Stimulated activated naive CD4-positive, alpha-beta T cell (primary cell): ENCODE measurements at places on chromosomes 11 and 22.
A peak's percentile ranks its signal among the peaks of the same experiment; 100 is the strongest.

DNA sequence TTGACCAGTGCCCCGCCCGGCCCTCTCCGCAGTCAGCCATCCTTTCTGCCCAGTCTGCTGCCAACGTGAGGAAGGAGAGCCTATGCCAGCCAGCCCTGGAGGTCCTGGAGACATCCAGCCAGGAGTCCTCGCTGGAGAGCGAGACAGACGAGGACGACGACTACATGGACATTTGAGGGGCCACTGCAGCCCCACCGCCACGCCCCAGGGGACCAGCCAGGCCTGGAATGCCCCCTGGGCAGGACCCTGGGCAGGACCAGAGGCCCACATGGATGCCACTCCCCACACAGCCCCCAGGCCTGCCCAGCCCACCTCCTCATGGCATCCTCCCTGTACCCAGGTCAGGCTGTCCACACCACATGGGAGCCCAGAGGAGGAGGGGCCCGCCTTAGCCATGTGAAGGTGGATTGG, 3.3 kb upstream of the SUSD2 start:
- no peak for DNase-seq

- DNase-seq = no peak
Measured at GRCh38 chr11:34928960-34929680, 12.7 kb downstream of the PDHX start.

GRCh38 chr11:116513894-116514293, 258.9 kb downstream of the BUD13 start:
- no peak for DNase-seq

DNA sequence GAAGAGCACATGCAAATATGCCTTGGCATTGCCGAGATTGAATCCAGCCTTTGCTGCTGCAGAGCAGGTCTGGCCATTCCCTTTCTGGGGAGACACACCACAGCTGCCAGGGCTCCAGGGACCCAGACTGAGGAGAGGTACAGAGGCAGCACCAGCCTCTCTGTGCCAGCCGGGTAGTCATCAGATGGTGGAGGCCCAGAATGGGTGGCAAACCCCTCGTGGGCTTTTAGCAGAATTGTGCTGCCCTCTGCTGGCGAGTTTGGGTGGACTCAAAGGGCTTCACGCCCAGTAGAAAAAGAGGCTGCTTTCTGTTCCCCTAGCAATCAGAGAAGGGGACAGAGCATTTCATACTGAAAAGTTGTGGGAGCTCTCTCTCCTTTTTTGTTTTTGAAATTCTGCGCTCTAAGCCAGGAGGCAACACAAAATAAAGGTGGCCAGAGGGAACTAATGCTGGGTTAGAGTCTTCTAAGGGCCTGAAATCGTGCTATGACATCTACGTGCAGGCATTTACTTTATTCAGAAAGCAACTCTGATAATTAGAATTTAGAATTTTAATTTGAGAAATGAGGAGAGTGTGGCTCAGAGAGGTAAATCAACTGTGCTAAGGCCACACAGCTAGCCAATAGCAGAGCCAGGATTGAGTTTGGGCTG, 158.8 kb upstream of the NAV2 start:
- DNase-seq = peak; percentile 38

DNA sequence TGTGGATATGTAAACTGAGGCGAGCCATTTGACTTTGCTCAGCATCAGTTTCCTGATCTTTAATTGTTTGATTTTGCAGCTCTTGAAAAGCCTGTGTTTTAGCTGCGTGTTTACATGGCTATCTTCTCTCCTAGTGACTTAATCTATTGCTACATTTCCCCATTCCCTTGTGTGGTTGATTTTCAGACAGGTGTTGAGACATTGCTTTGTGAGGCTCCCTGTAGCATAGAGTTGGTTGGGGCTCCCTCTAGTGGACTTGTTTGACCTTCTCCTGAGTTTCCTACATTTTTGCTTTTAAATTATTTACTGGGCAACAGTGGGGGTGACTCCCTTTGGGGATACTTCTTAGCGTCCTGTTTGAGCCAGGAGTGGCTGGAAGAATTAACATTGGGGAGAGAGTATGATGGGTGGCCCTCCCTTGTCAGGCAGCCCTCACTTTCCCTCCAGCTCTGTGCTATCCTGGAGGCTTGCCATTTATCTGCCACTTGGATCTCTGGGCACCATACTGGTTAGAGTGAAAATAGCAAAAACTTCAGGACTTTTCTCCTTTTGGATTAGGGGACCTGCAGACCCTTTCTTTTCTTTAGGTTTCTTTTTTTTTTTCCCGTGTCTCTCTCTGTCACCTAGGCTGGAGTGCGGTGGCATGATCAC, 9.2 kb upstream of the CBL start:
- DNase-seq = peak; percentile 8
